ENCODE measurements at places on chromosomes 1 and 21.

GRCh38 chr1:236438614-236439013, 44.5 kb downstream of the EDARADD start:
- no peak for DNase-seq
- H3K4me1 ChIP-seq: no peaks in the 10 kb centered on the region
- H3K27ac ChIP-seq: no peak overlapping the region
- 0 out of 2 replicates have a peak, but pooled peaks cover 3% of the 10 kb centered on the region for H3K36me3 ChIP-seq

DNA sequence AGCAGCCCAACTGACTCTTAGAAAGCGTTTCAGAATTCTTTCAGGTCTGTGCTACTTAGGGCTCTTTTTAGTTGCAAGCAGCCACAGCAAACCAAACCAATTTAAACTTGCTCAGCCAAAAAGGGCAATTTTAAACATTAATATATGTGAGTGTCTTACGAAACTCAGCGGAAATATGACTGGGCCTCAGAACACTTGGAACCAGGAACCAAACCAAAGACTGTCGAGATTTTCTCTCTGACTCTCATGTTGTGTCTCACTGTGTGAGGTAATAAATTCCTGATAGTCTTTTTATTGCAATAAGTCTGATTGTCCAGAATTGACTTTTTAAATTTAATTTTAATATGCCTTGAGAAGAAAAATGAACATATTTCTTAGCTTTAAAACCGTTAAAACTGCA, 122.3 kb downstream of the SYF2 start:
- H3K27ac ChIP-seq: no peak overlapping the region
- peaks cover 1% of the 10 kb centered on the region for H3K4me1 ChIP-seq
- DNase-seq: no peak

GRCh38 chr21:44263221-44263760, 1.6 kb upstream of the DNMT3L start:
- DNase-seq: no peak
- no peaks in the 10 kb centered on the region for H3K27me3 ChIP-seq
- no peaks in the 10 kb centered on the region for H3K36me3 ChIP-seq
- peaks cover 4% of the 10 kb centered on the region for H3K4me1 ChIP-seq
- no peak overlapping the region for H3K27ac ChIP-seq

GRCh38 chr1:111577814-111578213, 41.8 kb upstream of the RAP1A start:
- DNase-seq: no peak
- no peaks in the 10 kb centered on the region for H3K27me3 ChIP-seq
- no peaks in the 10 kb centered on the region for H3K4me1 ChIP-seq
- no peak overlapping the region for H3K4me3 ChIP-seq
- no peaks in the 10 kb centered on the region for H3K36me3 ChIP-seq

DNA sequence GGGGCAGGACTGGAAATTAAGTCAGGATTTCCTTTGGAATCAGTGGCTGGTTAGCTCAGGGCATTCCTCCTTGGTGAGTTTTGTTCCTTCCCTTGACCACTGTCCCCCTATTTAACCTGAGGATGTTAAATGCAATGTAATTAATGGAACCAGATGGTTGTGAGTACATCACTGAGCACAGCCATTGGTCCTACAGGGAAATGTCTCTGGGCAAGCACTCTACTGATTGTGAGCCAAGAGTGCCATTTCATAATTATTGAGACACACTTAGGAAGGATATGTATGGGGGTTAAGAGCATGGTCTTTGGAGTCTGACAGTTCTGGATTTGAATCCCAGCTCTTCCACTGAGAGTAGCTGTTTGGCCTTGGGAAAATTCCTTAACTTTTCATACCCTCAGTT, 74.4 kb downstream of the SPAG17 start:
- H3K4me3 ChIP-seq: no peak overlapping the region
- no peak overlapping the region for H3K27ac ChIP-seq
- DNase-seq: no peak

All from WTC11 (cell line).